ENCODE measurements at places on chromosomes 2 and 18.

DNA sequence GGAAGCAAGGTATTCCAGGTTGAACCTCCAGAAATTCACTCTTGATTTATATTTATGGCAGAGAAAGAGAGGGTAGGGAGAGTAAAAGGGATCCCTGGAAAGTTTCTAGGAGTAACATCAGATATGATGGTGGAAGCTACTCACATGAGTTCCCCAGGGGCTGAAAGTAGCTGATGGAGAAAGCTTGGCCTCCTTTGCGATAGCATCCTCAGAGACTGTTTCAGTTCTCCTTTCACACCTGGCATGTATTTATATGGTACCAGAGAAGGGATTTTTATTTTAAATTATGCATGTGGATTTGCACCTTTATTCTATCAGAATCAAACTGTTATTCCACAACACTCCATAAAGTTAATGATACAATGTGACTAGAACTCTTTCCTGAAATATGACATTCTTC, 126.3 kb upstream of the OSR1 start:
- DNase-seq, result no peak

DNA sequence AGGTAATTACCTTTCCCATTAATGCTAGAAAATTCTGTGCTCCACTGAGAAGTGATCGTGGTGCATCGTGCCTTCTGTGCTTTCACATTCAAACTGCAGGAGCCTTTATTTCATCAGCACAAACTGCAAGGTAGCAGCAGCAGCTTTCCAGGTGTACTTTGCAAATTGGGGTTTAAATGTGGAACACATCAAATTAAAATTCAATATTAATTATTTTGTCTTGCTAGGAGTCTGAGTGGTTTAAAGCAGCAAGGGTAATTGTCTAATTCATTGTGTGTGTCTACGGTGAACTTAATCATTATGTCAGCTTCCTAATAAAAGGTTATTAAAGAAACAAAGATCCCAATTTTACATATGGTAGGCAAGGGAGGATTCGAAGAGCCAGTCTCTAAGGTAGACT, 180.8 kb upstream of the ATP5MC3 start:
- DNase-seq, result no peak

DNA sequence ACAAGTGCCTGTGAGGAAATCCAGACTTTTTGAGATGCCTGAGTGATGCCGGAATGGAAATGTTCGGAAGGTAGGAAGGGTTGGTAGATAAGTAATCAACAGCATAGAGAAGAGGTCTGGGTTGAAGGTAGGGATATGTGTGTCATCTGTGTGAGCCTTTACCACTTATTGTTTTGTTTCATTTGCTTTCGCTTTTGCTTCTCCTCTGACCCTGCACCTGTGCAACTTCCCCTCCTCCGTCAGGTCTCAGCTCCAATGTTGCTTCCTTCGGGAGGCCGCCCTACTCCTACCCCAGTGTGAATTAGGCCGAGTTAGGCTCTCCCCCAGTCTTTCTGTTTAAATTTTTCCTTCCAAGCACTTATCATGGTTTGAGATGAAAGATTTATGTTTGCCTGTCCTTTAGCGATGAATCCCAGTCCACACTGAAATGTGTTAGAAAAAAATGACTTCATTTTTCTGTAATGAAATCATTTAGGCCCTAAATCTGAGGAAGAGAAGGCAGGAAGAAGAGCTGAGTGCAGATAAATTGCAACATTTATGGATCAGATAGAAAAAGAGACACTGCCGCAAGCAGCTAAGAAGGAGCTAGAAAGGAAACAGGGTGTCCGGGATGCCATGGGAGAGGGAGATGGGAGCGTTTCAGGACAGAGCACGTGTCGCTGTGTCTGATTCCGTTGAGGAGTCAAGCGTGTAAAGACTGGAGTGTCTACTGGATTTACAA, 139.6 kb upstream of the PELI1 start:
- DNase-seq, result no peak

DNA sequence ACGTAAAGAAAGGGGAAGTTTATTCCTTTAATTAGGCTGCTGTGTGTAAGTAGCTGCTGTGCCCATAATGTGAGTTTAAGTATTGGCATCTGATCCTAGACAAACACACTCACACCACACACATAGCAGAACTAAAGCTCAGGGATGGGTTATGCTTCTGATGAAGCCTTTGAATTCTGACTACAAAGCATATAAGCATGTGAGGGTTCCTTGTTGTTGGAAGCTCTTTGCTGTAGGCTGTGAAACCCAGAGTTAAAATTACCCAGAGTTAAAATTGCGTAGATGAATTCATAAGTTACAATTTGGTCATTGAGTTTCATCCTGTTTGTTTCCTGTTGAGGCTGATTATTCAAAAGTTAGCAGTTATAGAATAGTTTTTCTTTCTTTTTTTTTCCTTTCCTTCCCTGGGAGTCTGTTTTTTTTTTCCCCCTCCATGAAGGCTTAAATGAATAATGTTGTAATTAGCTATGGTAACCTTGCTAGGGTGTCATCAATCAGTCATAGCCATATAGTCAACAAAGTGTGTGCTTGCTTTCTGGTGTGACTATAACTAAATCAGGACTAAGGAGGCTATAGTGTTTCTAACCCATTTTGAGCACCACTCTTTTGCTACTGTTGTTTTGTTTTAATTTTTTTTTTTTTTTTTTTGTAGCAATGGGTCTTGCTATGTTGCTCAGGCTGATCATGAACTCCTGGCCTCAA, 426.1 kb downstream of the PARD3B start:
- DNase-seq, result no peak

- no peak for DNase-seq
Observed at GRCh38 chr18:37565101-37565976, at the start of gene CELF4. TSS of gene CELF4 (minus strand) at chr18:37565798.

GRCh38 chr18:41004324-41004723, 950.7 kb upstream of the PIK3C3 start:
- no peak for DNase-seq

DNA sequence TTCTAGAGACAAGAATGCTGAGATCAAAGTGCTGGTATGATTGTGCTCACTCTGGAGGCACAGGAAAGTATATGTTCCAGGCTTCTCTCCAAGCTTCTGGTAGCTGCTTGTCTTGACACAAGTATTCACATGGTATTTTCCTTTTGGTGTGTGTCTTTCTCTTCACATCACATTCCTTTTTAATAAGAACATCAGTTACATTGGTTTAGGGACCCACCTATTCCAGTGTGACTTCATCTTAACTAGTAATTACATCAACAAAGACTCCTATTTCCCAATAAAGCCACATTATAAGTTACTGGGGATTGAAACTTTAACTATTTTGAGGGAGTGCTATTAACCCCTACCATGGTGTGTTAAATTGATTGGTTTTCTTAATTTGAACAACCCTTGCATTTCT, 119.1 kb downstream of the FSIP2 start:
- no peak for DNase-seq

GRCh38 chr2:66110086-66110485, 324.8 kb upstream of the MEIS1 start:
- DNase-seq, result no peak

GRCh38 chr2:31384351-31384750, 30.2 kb downstream of the XDH start:
- peak; percentile 2 for DNase-seq

GRCh38 chr18:50654658-50655550, 95.0 kb downstream of the MAPK4 start:
- DNase-seq, result no peak

DNA sequence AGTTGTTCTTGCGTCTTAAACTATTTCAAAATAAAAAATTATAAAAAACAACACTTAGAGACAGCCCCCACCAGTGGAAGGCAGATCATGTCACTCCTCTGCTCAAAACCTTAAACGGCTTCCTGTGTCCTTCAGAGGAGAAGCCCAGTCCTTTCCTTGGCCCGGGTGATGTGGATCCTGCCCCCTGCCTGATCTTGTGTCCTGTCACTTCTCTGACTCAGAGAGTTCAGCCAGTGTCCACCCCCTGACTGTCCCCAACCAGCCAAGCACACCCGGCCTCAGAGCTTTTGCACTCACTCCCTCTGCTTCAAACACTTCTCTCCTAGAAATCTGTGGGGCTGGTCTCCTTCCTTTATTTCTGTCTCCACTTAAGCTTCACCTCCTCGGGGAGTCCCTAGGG, 35.4 kb downstream of the TOGARAM2 start:
- DNase-seq, result no peak

DNA sequence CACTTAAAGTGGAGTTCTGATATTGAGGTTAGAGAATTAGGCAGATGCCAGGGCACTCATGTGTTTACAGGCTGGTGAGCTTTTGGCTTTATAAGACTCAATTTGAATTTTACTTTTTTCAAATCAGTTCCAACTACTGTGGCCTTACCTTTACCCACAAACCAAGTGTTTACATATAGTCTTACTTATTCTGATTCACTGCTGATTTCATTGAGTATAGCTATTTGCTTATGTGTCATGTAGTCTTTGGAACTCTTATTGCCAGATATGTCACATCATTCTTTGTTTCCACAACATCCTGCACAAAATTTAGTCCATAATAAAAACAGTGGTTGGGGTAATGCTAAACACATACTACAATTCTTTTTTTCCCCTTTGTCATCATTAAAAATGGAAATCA, 96.5 kb downstream of the XIRP2 start:
- DNase-seq, result no peak

DNA sequence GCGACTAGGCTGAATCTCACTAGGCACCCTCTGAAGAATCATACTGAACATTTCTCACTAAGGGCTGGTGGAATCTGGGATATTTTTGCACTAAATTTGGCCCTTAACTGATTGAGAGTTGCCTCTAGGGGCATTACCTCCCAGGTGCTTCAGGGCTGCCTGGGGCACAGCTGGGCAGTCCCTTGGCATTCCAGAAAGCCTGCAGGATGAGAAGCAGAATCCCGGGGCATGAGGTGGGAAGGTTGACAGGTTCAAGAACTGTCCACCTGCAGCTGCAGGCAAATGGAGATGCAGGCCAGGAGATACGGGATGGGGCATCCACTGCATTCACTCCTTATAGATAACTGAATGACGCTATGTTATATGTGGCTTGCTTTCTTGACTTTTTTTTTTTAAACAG, 7.4 kb downstream of the RESP18 start:
- no peak for DNase-seq

GRCh38 chr2:235855011-235855410, 313.2 kb downstream of the GBX2 start:
- no peak for DNase-seq

- peak; percentile 78 for DNase-seq
Observed at GRCh38 chr2:162013514-162014475, 60.2 kb downstream of the DPP4 start.

GRCh38 chr2:30733876-30734520, 73.2 kb downstream of the CAPN13 start:
- DNase-seq, result no peak

GRCh38 chr2:209726311-209726710, 45.3 kb upstream of the UNC80 start:
- no peak for DNase-seq

DNA sequence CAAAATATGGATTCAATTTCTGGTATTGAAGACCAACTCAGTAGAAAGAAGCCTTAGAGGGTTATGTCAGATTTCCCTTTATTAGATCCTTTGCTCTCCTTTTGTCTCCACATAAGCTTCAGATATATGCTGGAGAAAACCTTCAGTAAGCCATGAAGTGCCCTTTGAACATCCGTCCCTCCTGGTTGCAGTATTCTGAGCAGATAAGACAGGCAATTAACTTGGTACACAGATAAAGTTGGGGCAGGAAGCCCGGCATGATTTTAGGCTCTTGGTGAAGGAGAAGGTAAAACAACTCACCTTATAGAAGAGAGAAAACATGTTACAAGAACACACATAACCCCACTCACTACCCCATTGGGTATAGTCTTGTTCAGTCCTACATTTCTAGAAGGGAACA, 76.4 kb downstream of the SRD5A2 start:
- no peak for DNase-seq

DNA sequence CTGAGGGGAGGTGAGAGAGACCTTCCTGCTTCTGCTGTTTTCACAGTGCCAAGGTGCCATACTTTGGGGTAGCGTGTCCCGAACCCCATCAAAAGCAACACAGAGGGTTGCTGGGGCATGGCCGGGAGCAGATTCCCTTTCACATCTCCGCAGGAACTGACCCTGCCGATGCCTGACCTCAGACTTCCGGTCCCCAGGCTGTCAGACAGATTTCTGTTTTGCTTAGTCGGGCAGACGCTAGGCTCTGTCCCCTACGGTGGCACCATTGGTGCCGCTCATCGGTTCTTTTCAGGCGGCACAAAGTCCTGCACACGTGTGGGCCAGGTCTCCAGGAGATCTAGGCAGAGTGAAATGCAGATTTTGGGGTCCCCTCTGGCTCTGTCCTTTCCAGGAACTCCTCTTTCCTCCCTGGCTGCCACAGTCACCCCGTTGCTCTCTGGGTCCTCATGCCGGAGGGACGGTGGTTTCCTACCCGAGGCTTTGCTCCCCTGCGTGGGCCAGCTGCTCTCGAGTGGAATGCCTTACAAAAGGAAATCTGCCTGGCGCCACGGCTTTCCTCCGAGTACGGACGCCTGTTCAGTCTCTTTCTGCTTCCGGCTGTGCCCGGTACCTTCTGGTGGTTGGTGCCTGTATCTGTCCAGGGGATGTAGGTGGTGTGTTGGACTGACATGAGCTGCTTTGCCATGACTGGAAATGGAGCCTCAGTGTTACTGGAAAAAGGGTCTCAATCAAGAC, 39.3 kb downstream of the RTP5 start:
- DNase-seq, result no peak

GRCh38 chr2:118089139-118089800, 999 bp downstream of the INSIG2 start:
- peak; percentile 41 for DNase-seq

- no peak for DNase-seq
Observed at GRCh38 chr2:135863233-135863632, 13.0 kb downstream of the MCM6 start.

DNA sequence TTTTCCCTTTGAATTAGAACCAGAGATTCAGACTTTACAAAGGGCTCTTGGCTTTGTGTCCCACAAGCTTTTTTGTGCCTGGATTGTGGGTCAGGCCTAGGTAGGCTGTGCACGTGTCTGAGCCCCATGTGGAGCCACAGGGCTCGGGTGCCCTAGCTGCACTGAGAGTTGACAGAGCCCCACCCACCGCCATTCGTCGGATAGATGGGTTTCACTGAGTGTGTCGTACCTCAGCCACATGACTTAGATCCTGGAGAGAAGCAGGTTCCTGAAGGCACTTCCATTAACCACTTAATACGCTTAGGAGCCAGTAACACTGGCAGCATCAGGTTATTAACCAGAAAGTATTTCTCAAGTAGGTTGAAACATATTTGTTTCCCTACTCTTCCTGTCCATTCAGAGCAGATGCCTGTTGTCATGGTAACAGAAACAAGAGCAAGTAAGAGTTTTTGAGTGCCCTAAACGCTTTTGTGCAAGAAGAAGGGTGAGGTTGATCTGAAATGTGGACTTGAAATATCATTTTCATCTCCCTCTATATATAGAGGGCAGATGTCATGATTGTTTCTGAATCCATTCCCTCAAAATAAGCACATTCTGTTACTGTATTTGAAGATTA, 30.0 kb downstream of the ADCYAP1 start:
- no peak for DNase-seq

- DNase-seq, result no peak
Observed at GRCh38 chr2:172849519-172850217, 114.0 kb downstream of the RAPGEF4 start.

GRCh38 chr18:63444580-63444979, 22.3 kb upstream of the VPS4B start:
- DNase-seq, result peak; percentile 98

Measured in inflammatory macrophage treated with lipopolysaccharide for 1 hour (primary cell).